ENCODE measurements at places on chromosomes 1 and 21.

DNA sequence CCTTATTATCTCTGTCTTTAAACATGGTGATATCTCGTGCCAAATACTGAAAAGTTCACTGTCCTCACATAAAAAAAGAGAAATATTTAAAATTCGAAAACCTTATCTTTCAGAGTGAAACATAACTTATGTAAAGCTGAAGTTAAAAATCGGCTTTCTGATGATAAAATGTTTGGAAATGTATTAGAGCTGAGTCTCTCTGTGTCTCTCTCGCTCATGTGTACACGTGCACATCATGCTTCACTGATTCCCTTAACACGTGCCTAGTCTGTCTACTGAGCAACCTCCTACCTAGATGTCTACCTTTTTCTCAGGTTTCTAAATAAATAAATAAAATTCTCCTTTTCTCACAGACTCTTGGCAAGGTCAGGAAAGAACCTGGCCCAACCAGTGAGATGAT, 17.1 kb downstream of the HHIPL2 start:
- DNase-seq: no peak

DNA sequence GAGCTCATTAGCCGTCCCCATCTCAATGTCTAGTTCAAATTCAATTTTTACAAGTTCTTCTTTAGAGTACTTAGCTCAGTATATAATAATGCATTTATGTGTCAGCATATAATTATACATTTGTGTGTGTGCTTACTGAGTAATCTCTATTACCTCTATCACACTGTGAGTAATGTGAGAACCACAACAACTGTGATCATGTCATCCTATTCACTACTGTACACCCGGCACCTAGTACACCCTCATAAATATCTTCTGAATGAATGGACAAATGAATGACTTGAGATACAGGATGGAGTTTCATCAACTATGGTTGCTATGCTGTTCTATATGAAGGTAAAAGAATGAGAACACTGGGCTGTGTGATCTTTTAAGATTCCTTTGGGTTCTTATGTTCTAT, 124.0 kb downstream of the GPATCH2 start:
- no peak for DNase-seq

DNA sequence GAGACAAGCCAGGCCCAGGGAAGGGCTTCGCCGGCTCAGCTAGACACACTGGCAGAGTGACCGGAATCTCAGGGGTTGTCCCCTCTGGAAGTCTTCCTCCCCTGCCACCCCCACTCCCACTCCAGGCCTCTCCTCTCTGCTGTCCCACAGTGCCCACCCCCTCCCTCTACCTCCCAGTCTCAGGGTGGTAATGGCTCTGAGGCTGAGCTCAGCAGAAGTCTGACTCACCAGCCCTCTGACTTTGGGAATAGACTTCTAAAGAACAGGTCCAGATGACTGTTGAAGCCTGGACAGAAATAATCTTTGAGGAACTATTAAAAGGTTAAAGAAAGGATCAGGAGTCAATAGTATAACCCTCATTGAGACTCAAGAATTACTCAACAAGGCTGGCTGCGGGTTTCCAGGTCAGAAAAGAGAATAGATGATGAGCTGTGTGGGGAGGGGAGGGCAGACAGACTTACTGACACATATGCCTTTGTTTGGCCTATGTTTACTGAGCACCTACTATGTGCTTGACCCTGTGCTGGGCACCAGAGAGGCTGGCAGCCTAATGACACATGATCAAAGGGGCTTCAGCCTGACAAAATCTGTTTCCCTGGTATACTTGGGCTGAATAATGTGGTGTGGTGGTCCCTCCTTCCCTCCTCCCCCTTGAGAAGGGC, 8.2 kb downstream of the HCRTR1 start:
- no peak for DNase-seq

GRCh38 chr1:196661345-196661744, 9.5 kb downstream of the CFH start:
- no peak for DNase-seq

DNA sequence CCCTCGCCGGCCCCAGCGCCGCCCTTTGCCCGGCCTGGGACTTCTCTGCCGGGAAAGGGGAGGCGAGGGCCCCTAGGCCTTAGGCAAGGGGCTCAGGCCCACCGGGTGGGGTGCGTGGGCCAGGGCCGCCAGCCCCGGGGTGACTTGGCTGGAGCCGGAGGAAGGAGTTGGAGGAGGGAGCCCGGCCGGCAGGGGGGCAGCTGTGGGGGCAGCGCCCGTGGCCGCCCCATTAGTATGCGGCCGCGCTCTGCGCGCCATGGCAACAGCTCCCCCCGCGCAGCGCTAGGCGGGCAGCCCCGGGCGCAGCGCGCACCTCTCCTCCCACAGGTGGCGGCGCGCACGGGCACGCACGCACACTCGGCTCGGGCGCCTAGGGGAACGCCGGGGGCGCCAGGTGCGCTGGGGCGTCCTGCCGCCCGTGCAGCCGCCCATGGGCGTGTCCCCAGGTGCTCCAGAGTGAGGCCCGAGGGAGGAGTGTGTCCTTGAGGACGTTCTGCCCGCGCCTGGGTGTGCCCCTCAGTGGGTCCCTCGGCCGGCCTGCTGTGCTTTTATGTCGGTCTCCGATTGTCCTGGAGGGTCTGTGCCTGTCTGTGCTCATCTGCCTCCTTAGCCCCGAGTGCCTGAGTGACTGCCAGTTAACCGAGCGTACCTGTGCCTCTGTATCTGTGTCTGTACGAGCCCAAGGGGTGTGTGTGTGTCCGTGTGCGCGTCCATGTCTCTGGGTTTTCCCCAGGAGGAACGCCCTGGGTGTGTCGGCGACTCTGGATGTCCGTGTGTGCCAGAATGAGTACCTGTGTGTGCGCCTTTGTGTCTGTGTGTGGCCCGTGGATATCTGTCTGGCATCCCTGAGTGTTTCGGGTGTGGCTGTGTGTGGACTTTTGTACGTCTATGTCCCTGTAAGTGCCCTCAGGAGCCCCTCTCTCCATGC, 38.2 kb upstream of the WASF2 start:
- no peak for DNase-seq

GRCh38 chr1:216045400-216045799, 377.8 kb downstream of the USH2A start:
- no peak for DNase-seq

GRCh38 chr1:79648126-79648525, 641.6 kb upstream of the ADGRL4 start:
- DNase-seq: no peak

DNA sequence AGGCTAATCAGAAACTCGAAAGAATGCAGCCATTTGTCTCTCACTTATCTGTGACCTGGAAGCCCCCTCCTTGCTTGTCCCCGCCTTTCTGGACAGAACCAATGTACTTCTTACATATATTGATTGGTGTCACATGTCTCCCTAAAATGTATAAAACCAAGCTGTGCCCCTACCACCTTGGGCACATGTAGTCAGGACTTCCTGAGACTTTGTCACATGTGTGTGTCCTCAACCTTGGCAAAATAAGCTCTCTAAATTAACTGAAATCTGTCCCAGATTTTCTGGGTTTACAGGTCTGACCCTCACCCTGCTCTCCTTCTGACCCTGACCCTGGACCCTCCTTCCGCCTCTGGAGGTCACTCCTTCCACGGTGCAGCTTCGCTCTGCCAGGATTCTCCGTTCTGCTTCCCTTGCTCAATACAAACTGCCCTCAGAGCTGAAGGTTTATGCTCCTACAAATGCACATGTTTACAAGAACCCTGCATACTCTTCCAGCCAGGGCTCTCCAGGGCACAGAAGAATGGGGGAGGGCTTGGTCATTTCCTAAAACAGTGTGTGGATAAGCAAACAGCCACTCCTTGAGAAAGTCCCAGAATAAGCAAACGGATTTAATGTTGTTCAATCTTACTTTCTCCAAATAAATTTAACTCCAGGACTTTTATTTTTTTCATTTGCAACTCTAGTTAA, 160.5 kb downstream of the ACTL8 start:
- no peak for DNase-seq

GRCh38 chr1:150615346-150616201, 13.8 kb downstream of the ENSA start:
- no peak for DNase-seq

GRCh38 chr21:41009398-41010100, 158.4 kb upstream of the BACE2 start:
- no peak for DNase-seq

GRCh38 chr1:156128308-156128653, 13.8 kb downstream of the LMNA start:
- DNase-seq: no peak

- no peak for DNase-seq
Observed at GRCh38 chr1:17890056-17890814, 135.1 kb downstream of the ACTL8 start.

DNA sequence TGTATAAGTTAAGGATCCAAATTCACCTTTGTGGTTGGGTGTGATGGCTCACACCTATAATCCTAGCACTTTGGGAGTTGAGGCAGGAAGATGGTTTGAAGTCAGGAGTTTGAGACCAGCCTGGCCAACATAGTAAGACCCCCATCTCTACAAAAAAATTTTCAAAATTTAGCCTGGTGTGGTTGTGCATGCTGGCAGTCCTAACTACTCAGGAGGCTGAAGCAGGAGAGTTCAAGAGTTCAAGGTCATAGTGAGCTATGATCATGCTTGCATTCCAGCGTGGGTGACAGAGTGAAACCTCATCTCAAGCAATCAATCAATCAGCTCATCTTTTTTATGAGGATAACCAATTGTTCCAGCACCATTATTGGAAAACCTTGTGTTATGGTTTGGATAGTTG, 16.5 kb upstream of the SLC1A7 start:
- DNase-seq: no peak

- no peak for DNase-seq
Observed at GRCh38 chr1:25523542-25523941, 19.9 kb upstream of the LDLRAP1 start.

GRCh38 chr1:185464777-185465176, 147.7 kb upstream of the IVNS1ABP start:
- no peak for DNase-seq

GRCh38 chr1:117616356-117616755, 10.5 kb downstream of the TENT5C start:
- no peak for DNase-seq

DNA sequence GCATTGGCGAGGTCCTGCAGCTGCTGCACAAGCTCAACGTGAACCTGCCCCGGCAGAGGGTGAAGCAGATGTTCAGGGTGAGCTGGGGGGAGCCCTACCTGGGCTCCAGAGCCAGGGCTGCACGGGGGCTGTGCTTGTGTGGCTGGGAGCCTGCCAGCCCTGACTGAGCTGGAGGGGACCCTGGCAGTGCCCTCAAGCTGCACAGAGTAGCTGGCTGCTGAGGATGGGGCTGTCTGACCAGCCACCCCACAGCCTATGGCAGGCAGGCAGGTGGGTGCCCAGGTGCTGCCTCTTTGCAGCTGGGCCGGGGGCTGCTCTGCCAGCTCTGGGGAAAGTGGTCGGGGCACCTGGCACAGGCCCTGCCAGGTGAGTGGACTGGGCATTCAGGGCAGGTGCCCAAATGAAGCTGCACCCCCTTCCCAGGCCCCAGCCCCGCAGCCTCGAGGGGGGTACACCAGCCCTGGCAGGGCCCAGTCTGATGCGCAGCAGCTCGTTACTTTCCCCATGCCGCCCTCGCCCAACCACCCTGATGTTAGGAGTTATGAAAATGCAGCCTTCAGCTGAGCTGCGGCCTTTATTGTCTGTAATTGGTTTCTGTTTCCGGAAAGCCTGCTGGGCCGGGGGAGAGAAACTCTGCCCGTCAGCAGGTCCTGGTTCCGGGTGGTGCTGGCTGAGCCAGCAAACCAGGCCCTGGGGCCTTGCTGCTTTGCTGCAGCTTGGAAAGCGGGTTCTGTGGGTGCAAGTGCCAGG, 4.3 kb downstream of the PLCH2 start:
- DNase-seq: no peak

- DNase-seq: peak; percentile 48
Observed at GRCh38 chr1:119549719-119550132, 42.7 kb downstream of the HSD3B1 start.

DNA sequence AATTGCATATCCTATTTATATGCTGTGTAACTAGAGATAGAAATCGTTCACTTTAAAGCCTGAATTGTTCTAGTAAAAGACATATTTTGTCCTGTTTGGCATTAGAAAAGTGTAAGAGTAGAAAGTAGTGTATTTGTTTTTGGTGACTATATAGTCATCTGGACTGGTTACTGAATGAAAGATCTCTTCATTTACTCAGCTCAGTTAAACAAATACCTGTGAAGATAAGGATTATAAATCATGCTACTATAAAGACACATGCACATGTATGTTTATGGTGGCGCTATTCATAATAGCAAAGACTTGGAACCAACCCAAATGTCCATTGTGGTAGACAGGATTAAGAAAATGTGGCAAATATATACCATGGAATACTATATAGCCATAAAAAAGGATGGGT, 125.1 kb downstream of the PLA2G4A start:
- no peak for DNase-seq

DNA sequence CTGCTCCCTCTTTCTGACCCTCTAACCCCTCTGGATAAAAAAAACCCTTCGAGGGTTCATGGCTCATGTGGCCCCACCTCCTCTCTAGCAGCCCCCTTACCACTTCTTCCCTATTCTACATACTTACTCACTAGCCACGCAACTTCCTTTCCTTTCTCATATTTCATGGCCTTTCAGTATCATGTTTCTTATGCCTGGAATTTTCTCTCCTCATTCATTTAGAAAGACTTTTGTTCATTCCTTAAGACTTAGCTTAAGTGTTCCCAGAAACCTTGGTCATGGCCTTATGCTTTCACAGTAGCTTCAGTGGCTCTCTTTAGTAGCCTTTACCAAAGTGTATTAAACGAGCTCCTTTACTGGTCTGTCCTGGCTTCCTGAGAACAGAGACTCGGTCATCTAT, 6.1 kb downstream of the ACP6 start:
- no peak for DNase-seq

- no peak for DNase-seq
Observed at GRCh38 chr1:22953057-22953739, 19.5 kb downstream of the LACTBL1 start.

- no peak for DNase-seq
Observed at GRCh38 chr1:36494971-36495370, 12.3 kb upstream of the CSF3R start.

GRCh38 chr1:116853680-116854402, 55.9 kb upstream of the PTGFRN start:
- DNase-seq: no peak

GRCh38 chr1:22920026-22920733, 52.5 kb downstream of the LACTBL1 start:
- DNase-seq: no peak

DNA sequence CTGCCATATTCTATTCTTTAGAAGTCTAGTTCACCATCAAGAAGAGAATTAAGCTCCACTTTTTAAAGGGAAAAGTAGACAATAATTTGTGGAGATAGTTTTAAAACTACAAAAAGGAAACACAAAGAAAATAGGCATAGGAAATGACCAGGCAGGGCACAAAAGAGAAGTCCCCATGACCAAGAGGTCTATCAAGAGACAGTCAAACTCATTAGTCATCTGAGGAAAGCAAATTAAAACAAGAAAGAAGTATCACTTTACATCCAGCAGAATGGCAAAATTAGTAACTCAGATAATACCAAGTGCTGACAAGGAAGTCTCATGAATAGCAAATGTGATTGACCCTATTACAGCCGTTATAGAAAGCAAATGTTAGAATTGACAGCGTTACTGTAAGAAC, 243.7 kb upstream of the SNX7 start:
- no peak for DNase-seq

GRCh38 chr1:101974599-101975274, 22.0 kb downstream of the OLFM3 start:
- no peak for DNase-seq

- DNase-seq: peak; percentile 58
Observed at GRCh38 chr21:43585924-43586413, 73.3 kb downstream of the HSF2BP start.

GRCh38 chr1:223175032-223175431, 32.0 kb upstream of the TLR5 start:
- DNase-seq: no peak

Data from right renal cortex interstitium (tissue), 3 donors.